SK-MEL-5 (cell line): ENCODE measurements at places on chromosomes 7 and 10. TPM values are rescaled to one million over a fixed set of nuclear protein-coding genes. Genes with fewer than 3 reads are reported as not detected.

DNA sequence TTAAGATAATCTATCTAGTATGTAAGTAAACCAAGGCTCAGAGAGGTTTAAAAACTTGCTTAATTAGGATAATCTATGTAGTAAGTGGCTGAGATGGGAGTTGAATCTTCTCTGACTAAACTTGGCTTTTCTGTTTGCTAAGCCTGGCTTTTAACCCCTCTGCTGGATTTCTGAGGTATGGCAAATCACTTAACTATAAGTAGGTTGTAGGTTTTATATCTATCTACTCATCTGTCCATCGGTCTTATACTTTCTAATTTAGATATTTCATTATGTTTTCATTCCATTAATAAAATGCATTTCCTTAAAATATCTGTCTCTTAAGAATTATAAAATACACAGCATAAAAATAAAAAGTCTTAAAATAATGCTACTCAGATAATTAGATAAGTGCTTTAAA, 59.4 kb downstream of the ST7 start:
- DNase-seq = peak; percentile 83

- DNase-seq = peak; percentile 27
Observed at GRCh38 chr7:129434675-129435318, 565 bp downstream of the STRIP2 start.

GRCh38 chr7:116560021-116560970, 35.5 kb downstream of the CAV1 start:
- DNase-seq = no peak

DNA sequence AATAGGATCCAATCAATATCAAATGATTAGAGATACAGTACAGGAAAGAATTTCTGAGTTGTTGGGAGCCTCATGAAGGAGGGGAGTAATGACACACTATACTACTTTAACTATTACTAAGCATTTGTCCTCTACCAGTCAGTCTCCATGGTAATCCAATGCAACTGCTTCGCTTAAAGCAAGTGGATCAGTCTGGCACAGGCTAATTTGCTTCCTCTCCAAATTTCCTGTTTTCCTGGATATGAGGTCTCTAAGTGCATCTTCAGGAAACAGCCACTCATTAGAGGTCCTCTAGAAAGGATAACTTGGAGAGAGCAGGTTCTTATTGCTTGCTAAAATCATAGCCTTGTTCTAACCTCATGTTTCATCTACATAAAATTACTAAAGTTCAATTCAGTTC, 8.4 kb upstream of the SEPTIN7 start:
- DNase-seq = no peak

- DNase-seq = no peak
Observed at GRCh38 chr10:53395449-53395848, 622.9 kb upstream of the MBL2 start.

- DNase-seq = peak; percentile 82
Observed at GRCh38 chr7:149720372-149721083, 52.9 kb downstream of the ZNF467 start.

- peak; percentile 99 for DNase-seq
Observed at GRCh38 chr7:99267481-99267840, 5.2 kb upstream of the MYH16 start.

DNA sequence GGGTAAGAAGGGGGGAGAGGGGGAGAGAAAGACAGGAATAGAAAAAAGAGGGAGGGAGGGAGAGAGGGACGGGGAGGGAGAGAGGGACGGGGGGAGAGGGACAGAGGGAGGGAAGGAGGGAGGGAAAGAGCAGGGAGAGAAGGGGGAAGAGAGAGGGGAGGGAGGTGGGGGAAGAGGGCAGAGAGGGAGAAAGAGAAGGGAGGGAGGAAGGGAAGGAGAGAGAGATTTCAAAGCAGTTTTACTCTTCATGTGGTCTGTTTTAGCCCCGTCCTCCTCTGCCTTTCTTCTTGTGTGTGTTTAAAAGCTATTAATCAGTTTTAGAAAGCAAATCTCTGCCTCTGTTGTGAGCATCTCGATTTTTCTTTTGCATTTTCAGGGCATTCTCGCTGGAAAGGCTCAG, 237.0 kb downstream of the WDR37 start:
- no peak for DNase-seq

- DNase-seq = no peak
Observed at GRCh38 chr10:95756809-95757684, 1.1 kb downstream of the ENTPD1 start.

GRCh38 chr7:149713061-149713730, 60.2 kb downstream of the ZNF467 start:
- no peak for DNase-seq

- no peak for DNase-seq
Observed at GRCh38 chr7:19916046-19916445, 142.6 kb upstream of the TMEM196 start.

The SPACDR gene
- not detected in 2 replicates for total RNA-seq

The CROT gene
- 5.9 and 7.1 TPM in 2 replicates for total RNA-seq

The GIMAP6 gene
- total RNA-seq = not detected in 2 replicates

The USP54 gene
- total RNA-seq = 112 and 113 TPM in 2 replicates

The PNLIPRP3 gene
- 13.1 and 13.6 TPM in 2 replicates for total RNA-seq

The INHBA gene
- total RNA-seq = 0.05 and 0.29 TPM in 2 replicates
